ENCODE measurements at places on chromosomes 5 and 9. TPM values are rescaled to one million over a fixed set of nuclear protein-coding genes. Genes with fewer than 3 reads are reported as not detected.

DNA sequence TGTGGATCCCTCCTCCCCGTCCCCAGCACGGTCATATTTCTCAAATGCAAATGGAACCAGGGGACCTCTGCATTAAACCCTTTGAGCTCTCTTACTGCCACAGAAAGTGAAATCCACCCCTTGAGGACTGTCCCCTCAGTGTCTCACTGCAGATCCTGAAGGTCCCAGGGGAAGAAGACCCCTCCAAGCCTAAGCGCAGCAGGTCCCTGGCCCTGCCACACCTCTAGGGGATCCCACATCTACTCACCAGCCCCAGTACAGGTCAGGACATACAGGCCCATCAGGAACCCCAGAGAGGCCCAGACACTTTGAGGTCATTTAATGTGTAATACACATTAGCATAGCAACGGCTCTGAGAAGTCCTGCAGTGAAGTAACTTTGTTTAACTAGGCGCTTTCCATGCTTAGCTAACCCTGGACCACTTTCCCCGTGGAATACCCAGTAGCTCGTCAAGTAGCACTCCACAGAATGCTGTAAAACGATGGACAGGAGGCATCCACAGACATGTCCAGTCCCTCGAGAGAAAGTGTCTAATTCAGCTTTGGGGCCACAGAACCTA is 54.7 kb upstream of the ALDH1B1 start:
- DNase-seq = no peak

GRCh38 chr5:97026721-97027120 is 90.8 kb downstream of the LNPEP start:
- DNase-seq = no peak

GRCh38 chr5:95928724-95929253 is 32.9 kb downstream of the ELL2 start:
- DNase-seq = no peak

- no peak for DNase-seq
Observed at GRCh38 chr5:133256276-133256675, 204.5 kb downstream of the HSPA4 start.

Gene SV2C
- total RNA-seq = under 0.01 TPM

Gene SPATA31C1
- total RNA-seq = 0.03 TPM
